ENCODE measurements at places on chromosomes 13 and 19.

DNA sequence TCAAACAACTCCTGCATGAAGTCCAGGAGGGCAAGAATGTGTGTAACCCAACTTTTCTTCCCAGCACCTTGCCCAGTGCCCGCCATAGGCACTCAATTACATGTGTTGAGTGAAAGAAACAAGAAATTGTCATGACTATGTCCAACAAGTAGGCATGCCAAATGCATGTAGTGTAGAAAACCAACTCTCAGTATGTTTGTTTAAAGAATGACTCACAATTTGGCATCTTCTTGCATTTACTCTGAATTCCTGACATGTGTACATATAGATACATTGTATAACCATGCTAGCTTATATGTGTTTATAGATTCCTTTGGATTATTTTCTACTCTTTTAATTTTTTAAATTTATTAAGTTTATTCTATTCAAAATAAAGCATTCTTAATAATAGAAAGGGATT is 305.0 kb downstream of the EFNB2 start:
- no peak for DNase-seq

GRCh38 chr13:77817521-77817920 is 101.1 kb downstream of the EDNRB start:
- no peak for DNase-seq

GRCh38 chr19:4298810-4299550 is 3.2 kb downstream of the TMIGD2 start:
- DNase-seq, result no peak

DNA sequence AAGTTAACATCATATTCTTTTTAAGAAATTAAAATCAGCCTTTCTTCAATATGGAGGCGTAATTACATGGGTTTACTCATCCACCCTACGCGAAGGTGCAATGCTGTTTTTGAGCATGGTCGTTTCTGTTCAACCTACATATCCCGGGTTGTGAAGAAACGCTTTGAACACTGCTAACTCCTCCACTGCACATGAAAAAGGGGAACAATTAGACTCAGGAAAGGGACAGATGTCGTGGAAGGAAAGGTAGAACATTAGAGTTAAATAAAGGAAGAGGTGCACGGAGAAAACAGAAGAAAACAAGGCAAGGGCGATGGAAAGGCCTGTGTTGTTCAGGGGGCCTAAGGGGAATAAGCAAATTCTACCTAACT is 4.1 kb downstream of the ZIC5 start:
- no peak for DNase-seq

DNA sequence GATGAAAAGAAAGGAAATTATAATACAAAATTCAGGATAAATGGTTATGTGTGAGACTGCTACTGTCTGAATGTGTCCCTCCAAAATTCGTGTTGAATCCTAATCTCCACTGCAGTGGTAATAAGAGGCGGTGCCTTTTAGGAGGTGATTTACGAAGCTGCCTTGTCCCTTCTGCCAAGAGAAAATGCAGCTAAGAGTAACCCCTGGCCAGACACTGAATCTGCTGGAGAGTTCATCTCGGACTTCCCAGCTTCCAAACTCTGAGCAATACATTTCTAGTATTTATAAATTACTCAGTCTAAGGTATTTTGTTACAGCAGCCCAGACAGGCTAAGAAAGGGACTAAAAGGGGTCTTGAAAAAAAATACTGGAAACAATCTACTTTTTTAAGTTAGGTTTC is 152.6 kb downstream of the KLF12 start:
- no peak for DNase-seq

GRCh38 chr19:58356766-58357480 is 3.6 kb upstream of the A1BG start:
- no peak for DNase-seq

- DNase-seq, result no peak
Observed at GRCh38 chr19:40144947-40145748, 46.1 kb upstream of the MAP3K10 start.

DNA sequence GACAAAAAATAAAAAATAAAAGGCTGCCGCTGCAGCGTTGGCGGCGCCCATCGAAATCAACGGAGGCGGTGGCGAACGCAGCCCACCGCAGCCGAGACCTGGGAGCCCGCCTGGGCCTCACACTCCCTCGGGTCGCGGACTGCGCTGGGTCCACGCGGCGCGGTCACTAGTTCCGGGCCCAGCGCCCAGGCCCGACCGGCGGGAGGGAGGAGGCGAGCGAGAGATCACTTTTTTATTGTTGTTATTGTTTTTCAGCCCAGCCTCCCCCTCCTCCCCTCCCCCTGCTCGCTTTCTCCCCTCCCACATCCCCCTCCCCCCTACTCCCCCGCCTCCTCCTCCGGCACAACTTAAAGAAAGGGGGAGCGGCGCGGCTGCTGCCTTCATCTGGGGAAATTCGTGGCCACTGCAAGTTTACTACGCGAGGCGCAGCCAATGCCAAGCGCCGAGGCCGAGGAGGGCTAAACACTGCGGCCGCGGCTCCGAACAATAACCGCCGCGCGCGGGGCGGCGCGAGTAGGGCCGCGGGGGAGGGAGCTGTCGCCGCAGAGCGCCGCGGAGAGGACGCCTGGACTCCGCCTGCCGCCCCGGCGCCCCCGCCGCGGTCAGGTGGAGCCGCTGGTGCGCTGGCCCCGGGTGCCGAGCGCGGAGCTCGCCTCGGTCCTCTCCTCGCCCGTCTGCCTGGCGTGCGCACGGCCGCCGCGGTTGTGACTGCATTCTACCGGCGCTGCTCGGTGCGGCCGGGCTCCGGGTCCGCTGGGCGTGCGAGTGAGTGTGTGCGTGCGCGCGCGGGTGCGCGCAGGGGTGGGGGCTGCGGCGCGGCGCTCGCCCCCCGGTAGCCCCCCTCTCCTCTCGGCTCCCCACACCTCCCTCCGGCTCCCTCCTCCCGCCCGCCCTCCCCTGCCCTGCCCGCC is 505 bp upstream of the ZIC2 start:
- no peak for DNase-seq

DNA sequence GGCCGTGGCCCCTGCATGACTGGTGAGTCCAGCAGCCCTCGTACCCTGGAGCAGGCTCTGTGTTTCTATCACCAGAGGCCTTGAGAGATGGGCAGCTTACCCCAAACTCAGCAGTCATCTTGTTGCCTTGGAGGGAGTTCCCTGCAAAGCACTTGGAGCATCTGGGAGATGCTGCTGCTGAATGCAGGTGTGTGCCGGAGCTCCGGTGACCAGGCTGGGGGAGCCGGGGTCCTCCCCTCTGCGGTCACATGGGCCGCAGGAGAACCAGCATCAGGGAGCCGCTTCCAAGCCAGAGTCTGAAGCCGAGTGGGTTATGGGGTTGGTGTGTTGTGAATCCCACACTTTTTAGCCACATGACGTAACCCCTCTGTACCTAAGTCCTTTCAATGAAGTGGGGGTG is 82.8 kb downstream of the TEX29 start:
- DNase-seq, result no peak

GRCh38 chr19:6414793-6415590 is 9.6 kb downstream of the KHSRP start:
- no peak for DNase-seq

DNA sequence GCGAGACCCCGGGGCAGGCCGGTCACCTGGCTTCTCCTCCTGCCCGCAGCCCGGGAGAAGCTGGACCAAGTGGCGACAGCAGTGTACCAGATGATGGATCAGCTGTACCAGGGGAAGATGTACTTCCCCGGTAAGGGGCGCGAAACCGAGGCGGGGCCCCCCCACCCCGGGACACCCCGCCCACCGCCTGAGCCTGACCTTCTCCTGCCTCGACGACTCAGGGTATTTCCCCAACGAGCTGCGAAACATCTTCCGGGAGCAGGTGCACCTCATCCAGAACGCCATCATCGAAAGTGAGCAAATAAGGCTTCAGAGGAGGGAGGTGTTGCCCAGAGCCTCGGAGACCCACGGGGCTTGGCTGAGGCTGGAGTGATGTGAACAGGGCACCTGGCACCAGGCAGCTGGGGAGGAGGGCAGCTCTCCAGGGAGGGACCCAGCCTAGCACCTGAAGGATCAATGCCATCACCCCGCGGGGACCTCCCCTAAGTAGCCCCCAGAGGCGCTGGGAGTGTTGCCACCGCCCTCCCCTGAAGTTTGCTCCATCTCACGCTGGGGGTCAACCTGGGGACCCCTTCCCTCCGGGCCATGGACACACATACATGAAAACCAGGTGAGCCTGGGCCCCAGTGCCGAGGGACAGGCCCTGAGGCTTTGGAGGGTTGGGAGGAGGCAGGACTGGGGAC is 629 bp downstream of the IZUMO4 start:
- DNase-seq, result no peak

DNA sequence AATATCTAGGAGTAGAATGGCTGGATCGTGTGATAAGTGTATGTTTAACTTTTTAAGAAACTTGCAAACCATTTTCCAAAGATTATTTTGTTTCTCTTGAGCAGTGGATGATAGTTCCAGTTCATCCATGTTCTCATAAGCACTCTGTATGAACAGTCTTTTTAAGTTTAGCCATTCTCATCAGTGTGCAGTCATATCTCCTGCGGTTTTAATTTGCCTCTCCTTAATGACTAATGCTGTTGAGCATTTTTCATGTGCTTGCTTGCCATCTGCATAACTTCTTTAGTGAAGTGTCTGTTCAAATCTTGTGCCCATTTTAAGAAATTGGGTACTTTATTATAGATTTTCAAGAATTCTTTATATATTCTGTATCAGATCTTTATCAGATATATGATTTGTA is 58.6 kb downstream of the WASF3 start:
- DNase-seq, result no peak

DNA sequence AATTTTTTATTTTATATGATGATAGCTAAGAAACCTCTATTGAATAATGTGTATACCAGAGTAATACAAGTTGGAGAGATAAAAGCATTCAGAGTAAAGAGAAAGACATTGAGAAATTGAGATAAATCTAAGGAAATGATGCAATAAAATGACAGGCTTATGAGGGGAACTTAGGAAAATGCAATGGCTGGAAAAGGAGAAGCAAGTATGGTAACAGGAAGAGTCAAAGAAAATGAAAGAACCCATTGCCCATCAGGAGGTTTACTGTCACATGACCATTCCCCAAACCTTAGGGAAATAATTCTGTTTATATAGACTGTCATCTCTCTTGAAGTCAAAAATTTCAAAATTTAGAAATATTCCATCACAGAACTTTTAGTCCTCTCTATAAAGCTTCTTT is 808.0 kb upstream of the PRR20A start:
- DNase-seq, result no peak

DNA sequence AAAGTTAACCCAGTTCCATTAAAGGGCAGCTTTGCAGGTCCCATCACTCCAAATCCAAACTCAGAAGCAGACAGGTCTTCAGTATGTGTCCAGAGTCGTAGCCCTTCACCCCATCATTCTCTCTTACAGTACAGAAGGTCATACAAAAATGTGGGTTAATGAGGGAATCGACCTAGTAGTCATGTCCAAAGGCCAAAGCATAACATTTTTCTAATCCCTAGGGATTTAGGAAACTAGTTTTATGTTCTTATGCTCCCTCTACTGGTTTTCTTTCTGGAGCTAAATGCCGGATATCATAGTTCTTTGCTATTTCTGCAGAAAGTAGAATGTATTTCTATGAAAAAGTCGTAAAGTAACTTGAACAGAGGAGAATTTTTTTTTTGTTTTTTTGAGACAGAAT is 72.2 kb downstream of the DHRS12 start:
- no peak for DNase-seq

- DNase-seq, result no peak
Observed at GRCh38 chr13:108933061-108933460, 303.6 kb downstream of the MYO16 start.

DNA sequence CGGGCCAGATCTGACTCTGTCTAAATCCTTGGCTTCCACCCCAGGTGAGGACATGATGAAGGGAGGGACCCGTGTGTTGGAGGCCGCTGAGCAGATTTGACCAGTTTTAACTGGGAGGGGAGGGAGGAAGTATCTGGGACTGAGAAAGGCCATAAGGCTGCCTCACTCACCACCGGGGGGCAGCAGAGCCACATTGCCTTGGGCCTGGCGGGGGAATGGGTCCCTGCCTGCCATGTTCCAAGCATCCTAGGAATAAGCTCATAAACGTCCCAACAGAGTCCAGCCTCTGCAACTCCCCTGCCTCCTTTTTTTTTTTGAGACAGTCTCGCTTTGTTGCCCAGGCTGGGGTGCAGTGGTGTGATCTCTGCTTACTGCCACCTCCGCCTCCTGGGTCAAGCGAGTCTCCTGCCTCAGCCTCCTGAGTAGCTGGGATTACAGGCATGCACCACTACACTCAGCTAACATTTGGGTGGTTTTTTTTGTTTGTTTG is 15.5 kb downstream of the MAST3 start:
- peak; percentile 57 for DNase-seq

DNA sequence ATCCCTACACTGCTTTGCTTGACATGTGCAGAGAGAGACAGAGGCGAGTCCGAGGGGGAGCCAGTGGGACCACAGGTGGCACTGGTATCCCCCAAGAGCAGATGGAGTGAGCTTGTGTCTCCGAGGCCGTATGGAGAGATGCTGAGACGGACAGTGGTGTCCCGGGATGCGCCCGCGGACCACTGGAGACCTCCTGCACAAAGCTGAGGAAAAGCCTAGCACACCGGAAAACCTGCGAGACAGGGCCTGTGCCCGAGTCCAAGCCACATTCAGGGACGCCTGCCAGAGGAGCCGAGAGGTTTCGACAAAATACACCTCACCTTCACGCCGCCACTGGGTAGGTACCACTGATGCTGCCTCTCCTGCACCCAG is 66.0 kb upstream of the ZNF527 start:
- no peak for DNase-seq

GRCh38 chr19:52248241-52248640 is 21.1 kb upstream of the ZNF766 start:
- peak; percentile 27 for DNase-seq

DNA sequence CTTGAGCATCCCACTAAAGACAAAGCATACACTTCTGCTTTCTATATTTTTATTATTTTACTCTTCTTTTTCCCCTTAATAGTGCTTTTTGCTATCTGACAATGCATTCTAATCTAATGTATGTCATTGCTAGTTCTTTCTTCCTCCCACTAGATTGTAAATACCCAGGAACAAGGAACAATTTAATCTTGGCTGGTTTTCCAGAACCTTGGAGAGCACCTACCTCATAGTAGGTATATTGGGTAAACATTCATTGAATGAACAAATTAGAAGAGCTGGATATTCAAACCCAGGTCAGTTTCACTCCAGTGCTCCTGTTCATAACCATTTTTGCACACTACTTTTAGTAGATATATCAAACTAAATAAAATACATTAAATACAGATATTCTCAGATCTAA is 1617.6 kb upstream of the SLC10A2 start:
- DNase-seq, result no peak

- DNase-seq, result no peak
Observed at GRCh38 chr13:111241006-111241755, 79.3 kb upstream of the TEX29 start.

- no peak for DNase-seq
Observed at GRCh38 chr19:12975221-12975741, 5.9 kb downstream of the DAND5 start.

DNA sequence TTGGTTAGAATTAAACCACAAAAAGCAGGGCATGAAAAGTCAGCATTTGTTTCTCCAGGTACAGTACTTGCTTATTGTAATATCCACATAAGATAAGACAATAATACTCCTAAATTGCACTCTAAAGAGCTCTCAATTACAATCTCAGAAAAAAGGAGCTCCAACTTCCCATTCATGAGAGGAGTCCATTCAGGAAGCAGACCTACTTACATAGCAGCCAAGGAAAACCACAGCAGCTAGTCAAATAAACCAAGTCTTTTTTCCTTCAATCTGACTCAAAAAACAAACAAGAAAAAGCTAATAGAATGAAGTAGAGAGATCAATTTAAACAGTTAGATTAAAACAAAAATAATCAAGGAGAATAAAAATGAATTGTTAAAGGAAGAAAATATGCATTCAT is 885.2 kb upstream of the SLITRK6 start:
- no peak for DNase-seq
